ENCODE measurements at places on chromosomes 1 and 21.
A peak's percentile ranks its signal among the peaks of the same experiment; 100 is the strongest.

- H3K27ac ChIP-seq = no peak overlapping the region
- H3K27me3 ChIP-seq = no peaks in the 10 kb centered on the region
- no peak overlapping the region for H3K4me3 ChIP-seq
Observed at GRCh38 chr1:236520445-236521005, 3.3 kb upstream of the LGALS8 start.

GRCh38 chr1:7921796-7922195, 18.8 kb downstream of the TNFRSF9 start:
- H3K27ac ChIP-seq = no peak overlapping the region
- H3K27me3 ChIP-seq = peaks cover 12% of the 10 kb centered on the region
- H3K4me1 ChIP-seq = no peaks in the 10 kb centered on the region
- no peak overlapping the region for H3K4me3 ChIP-seq
- no peaks in the 10 kb centered on the region for H3K36me3 ChIP-seq

- no peak overlapping the region for H3K4me3 ChIP-seq
- H3K27ac ChIP-seq = no peak overlapping the region
- no peaks in the 10 kb centered on the region for H3K27me3 ChIP-seq
Observed at GRCh38 chr1:88698140-88698539, 14.1 kb downstream of the PKN2 start.

DNA sequence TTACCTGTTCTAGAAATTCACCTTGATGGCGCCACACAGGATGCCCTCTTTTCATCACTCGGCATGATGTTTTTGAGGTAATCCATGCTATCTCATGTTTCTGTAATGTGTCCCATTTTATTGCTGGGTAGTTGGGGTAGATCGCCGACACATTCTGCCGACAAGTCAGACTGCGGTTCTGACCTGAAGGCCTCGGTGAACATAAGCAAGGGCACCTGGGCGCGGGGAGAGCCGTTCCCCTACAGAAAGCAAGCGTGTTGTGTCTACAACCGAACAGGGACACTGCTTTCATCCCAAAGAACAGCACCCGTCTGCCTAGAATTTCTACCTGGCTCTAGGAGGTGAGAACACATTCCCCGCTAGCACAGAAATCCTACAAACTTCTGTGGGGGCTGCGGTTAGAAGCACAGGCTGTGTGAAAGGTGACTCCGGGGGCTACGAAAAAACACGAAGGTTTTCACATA, 149.2 kb downstream of the PPIAL4G start:
- H3K36me3 ChIP-seq = no peaks in the 10 kb centered on the region
- DNase-seq = no peak
- no peak overlapping the region for H3K27ac ChIP-seq
- peak overlapping the region; percentile 49 for H3K4me3 ChIP-seq
- H3K27me3 ChIP-seq = peaks cover 25% of the 10 kb centered on the region
- H3K4me1 ChIP-seq = no peaks in the 10 kb centered on the region

- no peaks in the 10 kb centered on the region for H3K4me1 ChIP-seq
- no peak for DNase-seq
- no peaks in the 10 kb centered on the region for H3K27me3 ChIP-seq
- H3K36me3 ChIP-seq = no peaks in the 10 kb centered on the region
Observed at GRCh38 chr1:65483993-65484754, 63.7 kb downstream of the LEPR start.

- no peak within 1 kb of the TSS for H3K4me3 ChIP-seq
- DNase-seq = no peak
- peaks cover 52% of the 10 kb centered on the region for H3K27me3 ChIP-seq
Observed at GRCh38 chr1:200894712-200895442, at the start of gene INAVA. TSS of gene INAVA (plus strand) at chr1:200894900. CDS start at chr1:200898401, 3,501 bp downstream.

All from IMR-90 (cell line).